Activated T-helper 17 cell treated with anti-CD3 and anti-CD28 coated beads, Interleukin-2, amount 50 U/mL, for 72 hours (primary cell): ENCODE measurements at places on chromosomes 3 and 15. TPM values are rescaled to one million over a fixed set of nuclear protein-coding genes. Genes with fewer than 3 reads are reported as not detected.

Gene TM6SF1
- 0.54 TPM for total RNA-seq

Gene SPINK8
- total RNA-seq: not detected

Gene DOCK3
- total RNA-seq: 7.8 TPM

Gene GOLGA8R
- total RNA-seq: 1.0 TPM

- ATAC-seq: peak; percentile 56
These were observed 35.5 kb upstream of the CGNL1 start for GRCh38 chr15:57340682-57341259.

DNA sequence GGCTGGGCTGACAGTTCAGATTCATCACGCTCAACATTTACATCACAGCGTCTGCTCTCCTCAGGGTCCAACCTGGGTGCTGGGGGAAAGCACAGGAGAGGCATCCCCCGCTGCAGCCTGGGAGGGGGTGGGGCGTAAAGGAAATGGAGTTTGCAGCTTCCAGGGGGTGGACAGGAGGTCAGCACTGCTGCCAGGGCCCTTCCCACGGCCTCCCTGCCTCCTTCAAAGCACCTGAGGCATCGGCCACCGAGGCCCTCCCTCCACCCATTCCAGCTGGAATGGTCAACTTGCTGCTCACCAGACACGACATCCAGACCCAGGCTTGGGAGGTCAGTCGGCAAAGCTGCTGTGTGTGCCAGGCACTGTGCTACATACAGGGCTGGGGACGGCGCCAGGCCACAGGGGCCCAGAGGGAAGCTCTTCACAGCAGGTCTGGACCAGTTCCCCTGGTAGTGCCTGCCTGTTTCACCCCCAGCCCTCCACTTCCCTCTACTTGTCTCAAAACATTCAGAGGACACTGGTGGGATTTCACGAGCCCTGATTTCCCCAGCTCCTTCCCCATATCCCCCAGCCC lies 120.7 kb downstream of the ANP32A start:
- ATAC-seq: no peak

GRCh38 chr3:38805004-38805403 lies 11.0 kb downstream of the SCN10A start:
- peak; percentile 80 for ATAC-seq

Gene CNTN4
- not detected for total RNA-seq

DNA sequence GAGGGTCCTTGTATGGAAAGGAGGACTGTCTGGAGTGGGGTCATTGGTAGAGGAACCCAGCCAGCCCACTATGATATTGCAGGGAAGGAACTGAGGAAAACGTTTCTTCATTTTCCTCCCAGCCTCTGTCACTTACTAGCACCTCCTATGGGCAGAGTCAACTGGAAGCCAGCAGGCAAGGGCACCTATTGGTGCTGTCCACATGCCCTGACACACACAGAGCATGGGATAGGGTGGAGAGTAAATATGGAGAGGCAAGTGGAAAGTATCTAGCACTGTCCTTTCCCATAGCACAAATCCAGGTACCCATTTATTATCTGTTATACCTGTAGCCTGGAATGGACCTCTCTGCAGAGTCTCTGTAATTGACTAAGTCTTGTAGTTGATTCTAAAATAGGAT lies 285.6 kb downstream of the WDR72 start:
- no peak for ATAC-seq

Gene DAZL
- total RNA-seq: 0.09 TPM

DNA sequence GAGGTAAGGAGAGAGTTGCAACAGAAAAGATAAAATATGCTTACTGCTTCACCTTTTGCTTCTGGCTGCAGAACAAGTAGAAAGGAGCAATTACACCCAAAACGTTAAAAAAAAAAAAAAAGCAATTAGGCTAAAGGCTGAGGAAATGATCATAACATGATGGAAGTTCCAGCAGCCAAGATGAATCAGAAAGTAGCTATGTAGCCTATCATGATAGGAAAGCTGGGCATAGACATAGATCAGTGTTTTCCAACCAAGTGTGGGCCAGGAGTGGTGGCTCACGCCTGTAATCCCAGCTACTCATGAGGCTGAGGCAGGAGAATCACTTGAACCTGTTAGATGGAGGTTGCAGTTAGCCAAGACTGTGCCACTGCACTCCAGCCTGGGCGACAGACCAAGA lies 52.6 kb downstream of the AGTR1 start:
- no peak for ATAC-seq

Gene SERINC4
- 0.17 TPM for total RNA-seq

Gene ZNF609
- total RNA-seq: 27.3 TPM

Gene PYGO1
- total RNA-seq: not detected

Gene KLHL6
- 39.7 TPM for total RNA-seq

DNA sequence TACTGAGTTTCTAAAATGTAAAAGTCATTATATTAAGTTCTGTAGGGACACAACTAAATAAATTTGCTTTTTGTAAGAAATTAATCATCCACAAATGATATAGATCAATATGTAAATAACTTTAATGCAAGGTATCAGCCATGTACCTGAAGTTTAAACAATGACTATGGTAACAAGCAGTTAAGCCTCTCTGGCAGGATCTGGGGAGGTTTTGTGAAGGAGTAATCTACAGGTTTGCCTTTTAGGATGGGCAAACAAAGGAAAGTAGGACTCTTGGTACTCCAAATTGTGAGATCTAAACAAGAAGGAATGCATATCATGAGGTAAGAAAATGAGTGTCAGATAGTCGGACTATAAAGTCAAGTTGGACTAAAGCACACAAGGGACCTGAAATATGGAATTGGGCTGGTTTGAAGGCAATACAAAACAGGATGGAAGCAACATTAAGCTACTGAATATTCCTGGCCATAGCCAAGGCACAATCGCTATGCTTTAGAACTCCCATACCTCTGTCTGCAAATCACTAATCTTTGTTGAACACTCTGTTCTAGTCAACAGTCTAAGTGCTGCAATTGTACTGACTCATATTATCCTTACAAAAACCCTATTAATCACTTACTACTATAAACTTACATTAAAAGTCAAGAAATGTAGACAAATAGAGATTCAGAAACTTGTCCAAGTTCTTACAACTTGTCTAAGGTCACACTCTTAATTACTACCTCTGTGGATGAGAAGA lies 412.8 kb downstream of the DIPK2A start:
- ATAC-seq: no peak

- ATAC-seq: no peak
These were observed 89.0 kb downstream of the MLH1 start for GRCh38 chr3:37082317-37082716.

GRCh38 chr3:194971009-194971408 lies 285.3 kb downstream of the FAM43A start:
- no peak for ATAC-seq

DNA sequence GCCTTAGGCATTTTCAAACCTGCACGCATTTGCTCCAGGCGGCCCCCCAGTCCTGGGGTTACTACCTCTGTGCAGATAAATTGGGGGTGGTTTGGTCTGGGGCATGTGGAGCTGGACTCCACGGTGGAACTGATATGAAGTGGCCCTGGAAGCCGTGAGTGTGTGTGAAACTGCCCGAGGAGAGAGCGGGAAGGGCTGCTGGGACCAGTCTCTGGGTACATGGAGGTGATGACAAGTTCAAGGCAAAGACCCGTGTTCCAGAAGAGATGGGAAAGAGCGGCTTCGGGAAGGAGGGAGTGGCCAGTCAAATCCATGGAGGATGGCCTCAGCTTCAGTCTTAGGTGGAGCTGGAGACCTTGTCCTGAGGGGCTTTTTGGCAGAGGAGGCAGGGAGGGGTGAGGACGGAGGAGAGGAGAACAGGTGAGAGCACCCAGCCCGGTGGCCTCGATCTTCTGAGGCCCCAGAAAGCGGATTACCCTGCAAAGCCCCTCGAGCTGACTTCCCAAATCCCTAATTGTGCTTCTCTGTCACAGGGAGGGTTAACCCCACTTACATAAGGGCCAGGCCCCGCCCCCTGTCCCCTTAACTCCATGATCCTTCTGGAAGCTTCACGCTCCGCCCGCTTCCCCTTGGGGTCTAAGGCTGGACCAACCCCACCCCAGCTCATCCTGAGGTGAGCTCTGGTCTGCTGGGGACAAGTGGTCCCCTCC lies 1.9 kb upstream of the NR2E3 start:
- ATAC-seq: no peak

DNA sequence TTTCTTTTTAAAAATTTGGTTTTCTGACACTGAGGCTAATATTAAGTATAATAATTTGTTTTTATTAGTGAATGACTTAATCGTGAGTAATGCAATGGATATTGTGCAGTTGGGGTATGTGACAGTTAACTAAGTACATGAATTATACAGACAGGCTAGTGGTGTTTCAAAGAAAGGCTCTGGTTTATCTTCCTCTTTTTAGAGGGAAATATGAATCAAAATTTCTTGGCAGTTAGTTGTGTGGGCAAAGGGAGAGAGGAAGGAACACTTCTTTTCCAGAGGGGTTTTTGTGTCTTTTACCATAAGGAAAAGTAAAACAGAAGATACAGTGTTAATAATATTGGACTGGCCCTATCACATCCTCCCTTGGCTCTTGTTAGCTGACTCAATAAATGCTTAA lies 2.7 kb downstream of the ZNF654 start:
- no peak for ATAC-seq

DNA sequence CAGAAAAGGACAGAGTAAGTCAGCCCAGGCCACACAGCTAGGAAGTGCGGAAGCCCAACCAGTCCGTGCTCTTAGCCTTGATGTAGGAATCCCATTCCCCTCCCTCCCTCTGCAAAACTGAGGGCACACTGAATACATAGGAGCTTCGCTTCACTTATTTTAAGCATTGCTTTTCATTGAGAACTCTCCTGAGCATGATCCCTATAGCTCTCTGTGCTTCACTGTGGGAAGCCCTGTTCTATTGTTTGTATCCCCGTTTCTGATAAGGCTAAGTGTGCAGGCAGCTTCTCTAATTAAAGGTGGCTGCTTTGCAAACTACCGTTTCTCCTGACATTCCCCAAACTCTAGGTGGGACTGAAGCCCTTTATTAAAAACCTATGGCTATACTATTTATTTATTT lies 29.9 kb downstream of the IL5RA start:
- no peak for ATAC-seq

GRCh38 chr3:99700631-99701268 lies 62.4 kb downstream of the COL8A1 start:
- ATAC-seq: peak; percentile 14

- peak; percentile 88 for ATAC-seq
These were observed 65.1 kb upstream of the HES1 start for GRCh38 chr3:194070634-194071409.

DNA sequence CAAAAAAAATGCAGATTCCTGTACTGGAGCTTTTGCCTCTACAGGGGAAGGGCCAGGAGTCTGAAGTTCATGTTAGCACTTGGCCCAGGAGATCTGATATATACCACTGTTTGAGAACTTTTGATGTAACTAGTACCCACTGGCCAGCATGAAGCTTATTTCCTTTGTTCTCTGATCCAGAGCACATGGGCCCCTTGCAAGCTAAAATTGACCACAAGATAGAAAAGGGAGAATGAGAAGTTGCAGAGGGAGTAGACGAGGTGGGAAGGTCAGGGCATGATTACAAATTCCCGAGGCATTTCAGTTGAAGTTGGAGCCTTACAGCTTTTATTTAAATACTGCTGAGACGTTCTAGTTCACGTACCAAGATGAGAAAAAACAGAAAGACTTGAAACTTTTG lies 28.2 kb downstream of the TGM4 start:
- no peak for ATAC-seq
